ENCODE measurements at places on chromosomes 5 and 9.

GRCh38 chr5:77636641-77637169 is 1.8 kb downstream of the OTP start:
- no peak for DNase-seq

DNA sequence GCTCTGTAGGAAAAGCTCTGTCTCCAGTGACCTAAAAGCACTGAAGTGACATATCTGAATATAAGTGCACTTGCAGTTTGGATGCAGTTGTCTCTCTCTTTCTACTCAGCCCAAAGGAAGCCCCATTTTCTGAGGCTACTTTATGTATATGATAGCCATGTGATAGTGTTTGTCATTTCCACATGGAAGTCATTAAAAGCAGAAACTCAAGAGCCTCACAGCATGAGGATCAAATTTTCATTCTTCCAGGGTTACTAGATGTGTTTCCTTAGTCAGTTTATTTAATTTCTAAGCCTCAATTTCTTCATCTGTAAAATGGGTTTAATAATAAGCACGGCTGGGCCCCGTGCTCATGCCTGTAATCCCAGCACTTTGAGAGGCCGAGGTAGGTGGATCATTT is 36.7 kb downstream of the RNF44 start:
- no peak for DNase-seq

- DNase-seq = peak; percentile 2
Measured at GRCh38 chr9:9893837-9894236, 719.0 kb downstream of the PTPRD start.

DNA sequence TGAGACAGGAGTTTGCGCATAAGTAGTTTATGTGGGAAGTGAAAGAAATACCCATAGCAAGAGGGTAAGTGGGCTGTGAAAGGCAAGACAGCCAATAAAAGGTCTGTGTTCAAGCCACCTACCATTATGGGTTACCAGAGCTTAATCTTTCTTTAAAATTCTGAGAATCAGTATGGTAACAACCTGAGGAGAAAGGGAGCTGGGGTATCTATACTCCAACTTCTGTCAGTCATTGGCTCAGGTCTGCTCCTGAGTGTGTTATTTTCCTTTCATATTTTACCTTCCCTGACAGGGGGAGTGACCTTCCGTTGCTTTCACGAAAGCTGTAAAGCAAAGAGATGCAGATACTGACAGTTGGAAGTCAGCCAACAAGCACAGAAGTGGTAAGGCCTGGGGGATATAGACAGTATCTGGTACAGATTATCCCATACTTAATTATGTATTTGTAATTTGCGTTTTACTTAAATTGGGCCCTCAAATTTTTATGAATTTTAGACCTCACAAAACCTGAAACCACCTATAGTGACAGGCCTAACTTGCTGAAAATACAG is 233.4 kb downstream of the RAB3C start:
- DNase-seq = no peak

- DNase-seq = no peak
Measured at GRCh38 chr5:59557572-59557971, 336.0 kb downstream of the PDE4D start.

DNA sequence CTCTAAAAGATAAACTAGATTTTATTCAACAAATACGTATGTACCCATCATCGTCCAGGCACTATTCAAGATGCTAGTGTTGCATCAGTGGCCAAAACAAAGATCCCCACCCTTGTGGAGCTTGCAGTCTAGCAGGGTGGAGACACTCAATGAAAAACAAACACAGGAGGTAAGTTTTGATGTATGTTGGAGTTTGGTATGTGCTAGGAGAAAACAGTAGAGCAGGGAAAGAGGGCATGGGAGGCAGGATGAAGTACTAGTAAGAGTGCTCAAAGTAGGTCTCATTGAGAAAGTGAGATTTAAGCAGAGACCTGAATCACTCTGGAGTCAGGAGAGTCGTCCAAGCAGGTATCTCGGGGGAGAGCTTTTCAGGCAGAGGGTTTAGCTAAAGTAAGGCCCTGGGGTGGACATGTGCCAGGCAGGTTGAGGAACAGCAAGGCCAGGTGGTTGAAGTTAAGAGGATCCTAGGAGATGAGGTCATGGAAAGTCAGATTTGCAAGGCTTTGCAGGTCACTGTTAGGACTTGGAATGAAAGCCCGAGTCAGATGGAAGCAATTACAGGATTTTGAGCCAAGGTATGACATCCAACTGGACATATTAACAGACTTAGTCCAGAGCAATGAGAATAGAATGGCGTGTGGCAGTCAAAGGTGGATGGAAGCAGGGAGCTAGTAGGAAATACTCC is 9.2 kb downstream of the SNX18 start:
- no peak for DNase-seq

DNA sequence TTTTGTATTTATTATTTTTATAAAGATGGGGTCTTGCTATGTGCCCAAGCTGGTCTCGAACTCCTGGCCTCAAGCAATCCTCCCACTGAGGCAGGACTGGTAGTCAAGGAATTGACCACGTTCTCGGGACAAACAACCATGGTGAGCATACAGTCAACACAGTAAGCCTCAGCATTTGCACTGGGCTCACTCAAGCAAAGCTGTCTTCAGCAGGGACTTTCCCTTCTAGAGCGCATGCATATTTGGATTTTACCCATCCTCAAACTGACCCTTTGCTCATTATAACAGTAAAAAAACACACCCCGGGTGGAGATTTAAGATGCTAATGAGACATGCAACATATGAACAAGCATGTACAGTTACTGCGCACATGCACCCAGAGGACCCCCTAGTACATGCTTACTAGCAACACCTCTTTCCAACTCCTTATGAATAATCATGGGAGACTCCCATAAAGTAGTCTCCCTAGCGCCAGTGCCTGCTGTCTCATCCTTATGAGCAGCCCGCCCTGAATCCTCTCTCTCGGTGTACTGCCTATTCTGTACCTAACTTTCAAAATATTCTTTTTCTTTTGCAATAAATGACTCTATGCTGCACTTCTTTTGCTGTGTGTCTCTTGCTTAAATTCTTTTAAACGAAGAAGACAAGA is 41.5 kb downstream of the C5orf22 start:
- DNase-seq = no peak

DNA sequence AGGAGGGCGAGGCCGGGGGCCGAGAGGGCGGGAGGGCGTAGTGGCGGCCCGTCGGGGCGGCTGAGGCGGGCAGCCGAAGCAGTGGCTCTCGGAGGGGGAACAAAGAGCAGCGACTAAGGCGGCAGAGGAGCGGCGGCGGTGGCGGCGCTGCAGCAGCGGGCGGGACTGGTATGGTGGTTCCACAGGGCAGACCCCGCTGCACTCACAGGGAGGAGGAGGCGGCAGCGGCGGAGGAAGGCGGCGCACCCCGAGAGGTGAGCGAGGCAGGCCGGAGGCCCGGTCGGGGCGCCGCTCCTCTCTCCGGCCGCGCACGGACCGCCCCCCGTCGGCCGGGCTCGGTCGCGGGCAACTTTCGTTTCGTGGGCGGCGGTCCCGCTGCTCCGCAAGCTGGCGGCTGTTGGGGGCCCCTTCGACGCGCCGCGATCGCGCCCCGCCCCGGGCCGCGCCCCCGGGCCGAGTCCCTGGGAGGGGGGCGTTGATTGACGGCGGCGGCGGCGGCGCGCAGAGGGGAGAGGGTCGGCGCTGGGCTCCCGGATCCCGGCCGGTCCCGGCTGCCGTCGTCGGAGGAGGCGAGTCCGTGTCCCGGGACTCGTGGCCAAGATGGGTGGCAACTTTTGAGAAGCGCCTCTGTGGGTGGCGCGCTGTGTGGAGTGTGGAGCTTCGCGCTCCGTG is 467 bp downstream of the CNOT6 start:
- DNase-seq = no peak

DNA sequence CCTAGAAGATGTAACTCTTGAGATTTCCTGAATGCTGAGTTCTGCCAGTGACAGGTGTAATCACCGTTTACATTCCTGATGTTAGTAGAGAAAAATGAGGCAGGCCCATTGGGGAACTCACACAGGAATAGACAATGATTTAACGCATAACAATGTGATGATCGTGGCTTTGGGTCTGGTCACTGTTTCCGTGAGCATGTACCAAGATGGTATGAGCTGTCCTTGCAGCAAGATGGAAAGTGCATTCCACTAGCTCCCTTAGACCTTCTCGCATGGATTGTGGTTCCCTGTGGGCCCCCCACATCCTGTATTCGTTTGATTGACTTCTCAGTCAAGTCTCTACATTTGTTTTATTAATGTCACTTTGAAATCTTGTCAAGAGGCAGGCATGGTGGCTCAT is 124.0 kb upstream of the DAP start:
- no peak for DNase-seq

GRCh38 chr9:121278477-121279261 is 10.7 kb downstream of the GSN start:
- peak; percentile 70 for DNase-seq

Data from epithelial cell of prostate (primary cell).